ENCODE measurements at places on chromosomes 5 and 9.

- DNase-seq: no peak
These were observed 86.8 kb upstream of the HSPA9 start for GRCh38 chr5:138661991-138662434.

GRCh38 chr5:76125346-76125745 is 42.2 kb downstream of the SV2C start:
- DNase-seq: no peak

- no peak for DNase-seq
These were observed 697.3 kb downstream of the TLR4 start for GRCh38 chr9:118401546-118401945.

GRCh38 chr5:20514145-20514544 is 526.1 kb upstream of the CDH18 start:
- DNase-seq: no peak

- DNase-seq: no peak
These were observed at the start of gene KLHL3 for GRCh38 chr5:137735555-137736284. KLHL3 (minus strand) TSS chr5:137736089; CDS start chr5:137735646, 443 bp downstream.

DNA sequence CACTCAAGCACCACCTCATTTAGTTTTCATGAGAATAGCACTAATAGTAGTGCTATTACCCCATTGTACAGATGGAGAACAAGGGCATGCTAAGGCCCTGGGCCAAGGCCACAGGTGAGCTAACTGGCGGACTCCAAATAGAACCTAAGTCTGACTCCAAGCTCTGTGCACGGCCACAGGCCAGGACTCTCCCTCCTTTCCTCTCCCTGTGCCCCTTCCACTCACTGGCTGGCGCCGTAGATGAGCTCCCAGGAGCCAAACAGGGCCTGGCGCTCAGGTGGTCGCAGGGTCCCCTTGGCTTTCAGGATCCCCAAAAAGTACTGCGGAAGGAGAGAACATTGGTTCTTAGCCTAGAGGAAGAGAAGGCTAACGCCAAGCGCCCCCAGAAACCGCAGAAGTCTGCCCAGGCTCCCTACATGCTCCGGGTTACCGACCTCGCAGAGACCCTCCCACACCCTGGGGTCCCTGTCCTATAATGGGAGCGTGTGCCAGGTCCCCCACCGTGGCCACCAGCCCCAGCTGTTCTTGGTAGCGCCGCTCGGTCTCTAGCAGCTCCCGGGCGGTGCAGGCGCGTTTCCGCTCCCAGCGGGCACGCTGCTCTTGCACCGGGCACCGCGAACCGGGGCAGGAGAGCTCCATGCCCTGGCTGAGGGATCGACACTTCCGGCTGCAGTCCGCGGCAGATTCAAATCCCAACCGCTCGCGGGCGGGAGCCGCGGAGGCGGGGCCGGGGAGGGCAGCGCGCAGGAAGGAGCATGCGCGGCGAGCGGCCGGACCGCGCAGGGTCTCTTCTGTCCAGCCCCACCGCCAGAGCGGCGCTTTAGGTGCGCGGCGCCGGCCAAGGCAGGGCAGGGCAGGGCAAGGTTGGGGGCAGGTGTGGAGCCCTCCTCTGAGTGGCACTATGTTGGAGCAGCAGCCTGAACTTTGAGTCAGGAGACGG is at the start of gene ARHGEF39:
ARHGEF39 (minus strand) TSS at position 665 of the 940 bp plus-strand sequence; CDS start at position 639, 26 bp downstream.
- DNase-seq: peak; percentile 75

GRCh38 chr5:74261421-74261820 is 379.1 kb downstream of the ENC1 start:
- DNase-seq: no peak

DNA sequence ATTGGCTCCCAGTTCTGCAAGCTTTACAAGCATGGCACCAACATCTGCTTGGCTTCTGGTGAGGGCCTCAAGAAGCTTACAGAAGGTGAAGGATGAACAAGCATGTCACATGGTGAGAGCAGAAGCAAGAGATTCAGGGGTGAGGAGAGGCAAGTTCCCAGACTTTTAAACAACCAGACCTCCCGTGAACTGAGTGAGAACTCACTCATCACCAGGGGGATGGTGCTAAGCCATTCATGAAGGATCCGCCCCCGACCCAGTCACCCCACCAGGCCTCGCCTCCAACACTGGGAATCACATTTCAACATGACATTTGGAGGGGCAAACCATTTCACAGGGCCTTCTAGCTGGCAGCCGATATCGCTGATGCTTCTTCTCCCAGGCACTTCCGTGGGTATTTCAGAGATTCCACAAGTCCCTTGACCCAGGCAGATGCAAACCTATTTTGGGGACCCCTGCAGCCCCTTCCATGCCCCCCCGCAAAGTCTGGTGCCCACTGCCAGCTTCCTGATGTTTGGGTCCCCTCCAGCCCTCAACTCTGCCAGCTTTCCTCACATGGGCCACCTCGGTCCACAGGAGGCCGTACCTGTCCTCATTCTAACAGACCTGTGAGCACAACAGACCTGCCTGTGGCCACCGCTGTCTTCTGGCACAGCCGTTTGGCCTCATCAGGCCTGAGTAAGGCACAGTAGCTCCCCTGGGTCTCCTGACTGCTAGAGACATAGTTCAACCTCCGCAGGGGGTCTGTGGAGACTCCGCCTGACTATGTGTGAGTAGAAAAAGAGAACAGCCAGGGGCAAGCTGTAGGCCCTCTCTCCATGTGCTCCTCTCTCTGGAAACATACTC is 60.7 kb upstream of the ANGPTL2 start:
- no peak for DNase-seq

DNA sequence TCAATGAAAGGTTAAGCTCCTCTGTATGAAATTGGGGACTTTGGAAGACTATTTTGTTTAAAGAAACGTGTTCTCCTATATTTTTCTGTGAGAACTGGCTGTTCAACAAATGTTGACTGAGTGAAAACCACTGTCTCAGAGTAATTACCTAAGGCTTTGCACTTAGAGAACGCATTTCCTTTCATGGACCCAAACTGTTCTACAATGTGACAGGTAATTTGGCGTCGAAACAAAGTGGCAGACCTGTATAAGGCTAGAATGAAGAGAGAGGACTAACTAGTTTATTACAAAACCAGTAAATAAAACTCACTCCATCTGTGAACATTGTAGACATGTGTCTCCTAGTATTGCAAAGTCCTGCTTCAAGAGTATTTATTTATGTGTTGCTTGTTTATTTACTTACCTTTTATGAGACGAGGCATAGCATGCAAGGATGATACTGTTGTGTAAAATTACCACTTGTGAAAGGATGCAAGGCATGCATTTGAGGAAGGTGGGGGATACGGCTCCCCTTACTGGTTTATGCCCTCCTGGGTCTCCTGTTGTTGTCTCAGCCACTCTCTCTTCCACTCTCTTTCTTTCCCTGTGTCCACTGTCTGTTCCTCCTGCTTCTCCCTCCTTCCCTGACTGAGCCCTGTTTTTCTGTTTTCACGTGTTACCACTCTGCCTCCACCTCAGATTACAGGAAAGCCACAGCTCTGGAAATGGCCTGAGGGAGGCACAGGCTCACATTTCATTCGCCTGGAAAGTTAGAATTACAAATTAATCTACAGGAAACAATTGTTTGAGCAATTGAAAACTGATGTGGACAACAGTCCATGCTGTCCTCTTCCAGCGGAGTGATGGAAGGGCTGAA is 444.0 kb upstream of the ZNF608 start:
- DNase-seq: no peak

- no peak for DNase-seq
These were observed 14.4 kb upstream of the HRCT1 start for GRCh38 chr9:35891646-35892045.

GRCh38 chr9:109806506-109807115 is 26.6 kb downstream of the PALM2AKAP2 start:
- no peak for DNase-seq

DNA sequence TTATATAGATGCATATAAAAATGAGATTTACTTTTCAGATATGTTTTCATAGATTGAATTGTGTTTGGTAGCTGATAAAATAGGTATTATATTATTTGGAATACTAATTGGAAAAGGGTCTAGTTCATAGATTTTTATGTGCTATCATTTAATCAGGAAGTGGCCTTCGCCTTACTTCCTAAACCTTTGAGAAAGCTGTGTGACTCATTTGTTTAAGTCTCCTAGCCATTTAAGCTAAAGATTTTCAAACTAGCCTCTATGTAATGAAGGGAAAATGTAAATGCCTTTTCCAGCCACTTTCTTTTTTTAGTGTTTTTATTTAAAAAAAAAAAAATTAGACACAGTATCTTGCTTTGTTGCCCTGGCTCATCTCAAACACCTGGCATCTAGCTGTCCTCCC is 97.5 kb downstream of the DMXL1 start:
- DNase-seq: no peak

GRCh38 chr5:160461378-160461777 is 39.7 kb downstream of the PTTG1 start:
- DNase-seq: no peak

GRCh38 chr9:98226957-98227356 is 28.5 kb downstream of the TBC1D2 start:
- DNase-seq: no peak

DNA sequence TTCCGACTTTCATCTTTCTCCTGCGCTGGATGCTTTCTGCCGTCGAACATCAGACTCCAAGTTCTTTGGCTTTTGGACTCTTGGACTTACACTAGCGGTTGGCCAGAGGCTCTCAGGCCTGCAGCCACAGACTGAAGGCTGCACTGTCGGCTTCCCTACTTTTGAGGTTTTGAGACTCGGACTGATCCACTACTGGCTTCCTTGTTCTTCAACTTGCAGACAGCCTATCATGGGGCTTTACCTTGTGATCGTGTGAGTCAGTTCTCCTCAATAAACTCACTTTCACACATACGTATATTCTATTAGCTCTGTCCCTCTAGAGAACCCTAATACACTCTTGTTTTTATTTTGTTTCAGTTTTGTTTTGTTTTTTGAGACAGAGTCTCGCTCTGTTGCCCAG is 10.3 kb downstream of the FKBP15 start:
- DNase-seq: no peak

- no peak for DNase-seq
These were observed 764.7 kb upstream of the ARRDC3 start for GRCh38 chr5:92147798-92148197.

DNA sequence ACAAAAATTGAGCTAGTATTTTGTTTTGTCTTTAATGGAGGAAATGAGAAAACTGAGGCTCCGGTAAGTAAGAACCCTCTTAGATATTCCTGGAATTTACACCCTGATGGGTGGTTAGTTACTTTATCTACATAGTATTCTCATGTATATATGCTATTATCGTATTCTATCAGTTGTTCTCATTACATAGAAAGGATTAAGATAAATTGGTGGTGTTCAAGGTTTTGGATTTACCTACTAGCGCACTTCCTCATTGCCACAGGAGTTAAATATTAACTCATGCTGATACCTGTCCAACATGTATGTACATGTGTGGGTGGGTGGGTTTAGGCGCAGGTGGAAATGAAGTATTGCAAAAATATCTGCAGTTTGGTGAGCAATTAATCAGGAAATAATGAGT is 61.1 kb upstream of the IFNE start:
- DNase-seq: no peak

DNA sequence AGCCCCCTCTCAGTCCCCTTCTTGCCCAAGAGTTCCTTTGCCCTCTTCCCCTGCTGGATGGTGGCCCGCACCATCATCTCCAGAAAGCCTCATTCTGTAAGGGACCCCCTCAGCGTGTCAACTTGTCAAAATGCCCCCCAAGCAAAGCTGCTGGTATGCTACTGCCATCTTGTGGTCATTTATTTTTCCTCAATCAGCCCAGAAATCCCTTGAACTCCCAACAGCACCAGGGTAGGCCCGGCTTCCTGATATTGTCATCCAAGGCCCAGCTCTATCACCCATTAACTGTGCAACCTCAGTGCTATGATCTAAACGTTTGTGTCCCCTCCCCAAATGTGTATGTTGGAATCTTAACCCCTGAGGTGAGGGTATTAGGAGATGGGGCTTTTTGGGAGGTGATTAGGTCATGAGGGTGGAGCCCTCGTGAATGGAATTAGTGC is 53.2 kb upstream of the FBXW11 start:
- DNase-seq: no peak

- no peak for DNase-seq
These were observed 138.9 kb downstream of the FBN2 start for GRCh38 chr5:128399111-128399510.

DNA sequence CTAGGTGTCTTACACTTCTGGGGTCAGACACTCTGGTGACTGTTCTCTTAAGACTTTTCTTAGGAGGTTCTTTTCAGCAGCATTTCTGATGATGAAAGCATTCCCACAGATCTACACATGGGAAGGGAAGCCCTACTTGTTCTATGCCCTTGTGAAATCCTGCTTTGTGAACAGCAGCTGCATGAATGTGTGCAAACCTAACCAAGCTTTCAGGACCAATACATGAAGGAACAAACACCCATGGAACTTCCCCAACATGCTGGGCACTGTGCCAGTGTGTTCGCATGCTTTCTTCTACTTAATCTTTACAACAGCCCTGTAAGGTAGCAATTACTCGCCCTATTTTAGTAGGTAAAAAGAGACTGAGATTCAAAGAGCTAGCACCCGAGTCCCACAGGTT is 439.9 kb upstream of the KLF4 start:
- no peak for DNase-seq

DNA sequence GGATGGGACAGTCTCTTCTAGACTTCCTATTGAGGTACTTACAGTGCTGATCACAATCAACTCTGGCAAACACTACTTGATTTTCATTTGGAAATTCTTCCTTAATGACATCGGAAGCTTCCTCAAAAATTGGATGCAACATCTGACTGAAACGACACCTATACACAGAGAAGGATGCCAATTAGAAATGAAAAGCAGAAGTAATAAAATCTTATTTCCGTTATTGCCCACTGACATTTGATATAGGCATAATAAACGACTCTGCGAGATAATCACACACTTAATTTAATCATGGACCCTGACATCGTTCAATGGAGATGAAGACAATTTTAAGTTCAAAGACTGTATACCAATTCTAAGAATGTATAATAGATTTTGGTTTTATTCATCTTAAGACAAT is 46.4 kb downstream of the ERP44 start:
- no peak for DNase-seq

DNA sequence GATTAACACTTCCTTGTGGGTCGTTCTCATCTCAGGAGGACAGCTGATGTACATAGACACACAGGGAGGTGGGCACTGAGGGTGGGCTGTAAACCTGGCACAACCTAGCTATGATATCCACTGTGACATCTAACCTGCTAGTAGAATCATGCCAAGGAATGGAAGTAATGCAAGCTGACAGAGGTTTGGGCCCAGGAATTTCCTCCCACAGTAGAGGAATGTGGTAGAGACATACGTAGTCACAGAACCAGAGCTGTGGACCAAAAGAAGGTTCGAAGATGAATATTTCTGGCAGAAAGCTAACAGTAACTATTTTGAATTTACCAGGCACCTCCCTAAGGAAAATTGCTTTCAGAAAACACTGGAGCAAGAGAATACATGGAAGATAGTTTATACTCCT is 15.2 kb upstream of the DNAJC25 start:
- no peak for DNase-seq

GRCh38 chr5:115179030-115179393 is 9.3 kb upstream of the TRIM36 start:
- no peak for DNase-seq

- no peak for DNase-seq
These were observed 29.0 kb upstream of the CCDC112 start for GRCh38 chr5:115325296-115325959.

Data from CMK (cell line).